ENCODE measurements at places on chromosomes 3 and 15.

GRCh38 chr3:30299674-30300385 is 306.6 kb upstream of the TGFBR2 start:
- DNase-seq, result no peak

DNA sequence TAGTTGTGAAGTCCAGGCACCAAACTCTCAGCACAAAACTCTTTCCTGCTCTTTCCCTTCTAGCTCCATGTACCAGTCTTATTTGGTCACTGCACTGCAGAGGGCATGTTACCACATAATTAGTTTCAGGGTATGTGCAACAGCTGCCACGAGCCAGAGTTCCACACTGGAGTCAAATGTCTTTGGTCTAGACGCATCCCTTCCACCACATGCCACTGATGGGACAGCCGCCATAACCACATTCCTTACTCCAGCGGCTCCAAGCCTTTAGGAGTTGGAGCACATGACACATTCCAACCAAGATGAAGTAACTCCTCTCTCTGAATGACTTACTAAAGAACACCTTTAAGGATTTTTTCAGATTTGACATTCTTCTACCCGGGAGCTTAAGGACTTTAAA is 153.4 kb downstream of the ERC2 start:
- peak; percentile 48 for DNase-seq

DNA sequence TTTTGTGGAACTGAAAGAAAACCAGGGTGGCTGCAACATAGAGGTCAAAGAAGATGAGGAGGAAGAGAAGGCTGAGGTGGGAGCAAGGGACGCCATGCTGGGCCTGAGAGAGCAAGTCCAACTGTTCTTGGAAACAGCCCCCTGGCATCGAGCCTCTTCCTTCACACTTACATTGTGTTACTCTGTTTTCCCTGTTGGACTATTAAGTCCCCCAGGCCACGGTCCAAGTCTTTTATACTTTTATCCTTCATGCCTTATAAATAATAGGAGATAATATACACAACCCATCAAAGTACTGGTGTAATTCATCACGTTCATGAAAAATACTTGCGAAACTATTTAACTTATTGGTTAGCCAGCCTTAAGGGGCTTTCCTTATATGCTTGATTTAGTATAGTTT is 79.3 kb downstream of the ATG7 start:
- DNase-seq, result no peak

DNA sequence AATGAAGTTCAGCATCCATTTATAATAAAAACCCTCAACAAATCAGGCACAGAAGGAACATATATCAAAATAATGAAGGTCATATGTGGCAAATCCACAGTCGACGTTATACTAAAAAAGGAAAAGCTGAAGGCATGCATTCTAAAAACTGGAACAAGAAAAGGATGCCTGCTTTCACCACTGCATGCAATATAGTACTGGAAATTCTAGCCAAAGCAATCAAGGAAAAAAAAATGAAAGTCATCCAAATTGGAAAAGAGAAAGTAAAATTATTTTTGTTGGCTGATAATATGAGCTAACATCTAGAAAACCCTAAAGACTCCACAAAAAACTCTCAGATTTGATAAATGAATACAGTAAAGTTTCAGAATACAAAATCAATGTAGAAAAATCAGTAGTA is 1123.2 kb downstream of the TBL1XR1 start:
- DNase-seq, result no peak

DNA sequence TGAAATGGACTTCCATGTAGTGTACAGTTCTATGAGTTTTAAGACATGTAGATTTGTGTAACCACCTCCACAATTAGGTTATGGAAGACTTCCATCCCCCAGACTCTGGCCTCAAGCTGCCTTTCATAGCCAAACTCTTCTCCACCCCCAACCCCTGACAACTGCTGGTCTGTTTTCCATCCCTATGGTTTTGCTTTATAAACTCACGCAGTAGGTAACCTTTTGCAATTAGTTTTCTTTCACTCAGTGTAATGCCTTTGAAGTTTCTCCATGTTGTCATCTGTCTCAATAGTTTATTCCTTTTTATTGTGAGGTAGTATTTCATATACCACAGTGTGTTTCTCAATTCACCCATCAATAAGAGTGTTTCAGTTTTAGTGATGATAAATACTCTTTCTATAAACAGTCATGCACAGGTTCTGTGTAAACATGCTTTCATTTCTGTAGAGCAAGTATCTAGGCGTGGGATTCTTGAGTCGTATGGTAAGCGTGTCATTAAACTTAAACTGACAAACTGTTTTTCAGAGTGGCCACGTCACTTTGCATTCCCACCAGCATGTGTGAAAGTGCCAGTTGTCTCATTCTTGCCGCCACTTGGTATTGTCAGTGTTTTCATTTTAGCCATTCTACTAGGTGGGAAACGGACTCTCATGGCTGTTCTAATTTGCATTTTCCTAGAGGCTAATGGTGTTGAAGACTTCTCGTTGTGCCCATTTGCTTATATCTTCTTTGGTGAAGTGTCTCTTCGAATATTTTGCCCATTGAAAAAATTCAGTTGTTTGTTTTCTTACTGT is 47.3 kb upstream of the ALDH1A3 start:
- DNase-seq, result no peak
